ENCODE measurements at places on chromosomes 3 and 15.

GRCh38 chr15:96497951-96498350 lies 167.5 kb downstream of the NR2F2 start:
- H3K4me1 ChIP-seq: no peaks in the 10 kb centered on the region
- H3K4me3 ChIP-seq: no peak overlapping the region
- H3K27me3 ChIP-seq: peaks cover 7% of the 10 kb centered on the region
- no peak for DNase-seq
- no peak overlapping the region for H3K27ac ChIP-seq

DNA sequence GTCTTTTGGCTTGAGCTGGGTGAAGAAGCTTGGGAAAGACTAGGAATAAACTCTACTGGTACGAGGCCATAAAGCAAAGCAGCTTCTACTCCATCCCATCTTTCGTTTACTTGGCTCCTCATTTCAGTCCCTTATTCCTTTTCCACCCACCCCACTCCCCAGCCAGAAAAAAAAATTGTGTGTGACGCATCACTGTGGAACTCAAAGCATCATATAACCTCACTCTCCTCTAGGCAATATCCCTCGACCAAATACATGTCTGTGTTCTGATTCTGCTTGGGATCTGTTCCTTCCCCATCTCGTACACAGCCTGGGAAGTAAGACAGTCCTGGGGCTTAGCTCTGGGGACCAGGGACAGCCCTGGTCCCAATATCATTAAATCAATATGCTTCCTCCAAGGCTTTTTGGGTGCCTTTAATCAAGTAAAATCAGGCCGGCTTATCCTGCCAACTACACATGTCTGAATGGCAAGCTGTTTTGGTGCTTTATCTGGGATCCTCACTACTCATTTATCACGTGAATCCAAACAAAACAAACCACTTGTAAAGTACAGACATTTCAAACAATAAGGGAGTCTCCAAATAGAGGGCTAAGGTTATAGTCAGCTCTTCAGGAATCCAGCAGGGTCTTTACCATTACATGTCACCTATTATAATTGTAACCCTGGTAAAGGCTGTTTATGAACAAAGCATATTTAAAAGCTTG lies 74.9 kb upstream of the ZBED2 start:
- peak; percentile 60 for DNase-seq
- peak overlapping the region; percentile 47 for H3K27ac ChIP-seq
- no peaks in the 10 kb centered on the region for H3K27me3 ChIP-seq
- H3K36me3 ChIP-seq: no peaks in the 10 kb centered on the region

DNA sequence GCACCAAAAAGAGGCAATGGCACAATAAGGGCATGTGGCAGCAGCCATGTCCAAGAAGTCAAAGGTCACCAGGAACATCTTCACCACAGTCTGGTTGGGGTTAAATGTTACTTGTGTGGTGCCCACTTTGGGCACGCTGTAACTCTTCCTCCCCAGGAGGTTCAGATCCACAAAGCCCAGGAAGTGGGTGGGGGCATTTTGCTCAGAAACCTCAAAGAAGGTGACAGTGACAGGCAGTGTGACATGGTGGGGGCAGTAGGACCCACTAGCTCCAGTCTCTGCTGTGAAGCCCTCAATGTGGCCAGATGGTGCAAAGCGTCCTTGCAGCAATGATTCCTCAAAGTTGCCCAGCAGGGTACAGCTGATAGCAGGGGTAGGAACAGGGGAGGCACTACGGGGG lies 5.8 kb downstream of the ZNF80 start:
- no peaks in the 10 kb centered on the region for H3K4me1 ChIP-seq
- no peak overlapping the region for H3K27ac ChIP-seq
- no peak overlapping the region for H3K4me3 ChIP-seq
- no peaks in the 10 kb centered on the region for H3K36me3 ChIP-seq
- no peak for DNase-seq
- H3K27me3 ChIP-seq: no peaks in the 10 kb centered on the region

DNA sequence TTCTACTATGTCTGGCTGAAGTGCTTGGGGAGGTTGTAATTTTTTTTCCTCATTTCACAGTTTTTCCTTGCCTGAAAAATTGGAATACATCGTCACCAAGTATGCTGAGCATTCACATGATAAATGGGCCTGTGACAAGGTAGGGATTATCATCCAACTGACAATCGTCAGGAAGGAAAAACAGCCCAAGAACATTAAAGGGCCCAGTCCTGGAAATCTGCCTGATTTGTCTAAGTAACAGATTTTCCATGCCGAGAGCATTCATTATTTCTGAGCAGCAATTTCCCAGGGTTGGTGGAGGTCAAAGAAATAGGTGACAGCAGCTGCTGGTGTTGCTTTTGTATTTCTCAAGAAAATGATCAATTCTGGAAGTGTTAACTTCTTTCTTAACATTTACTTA lies 226.0 kb upstream of the CHRM5 start:
- no peak overlapping the region for H3K27ac ChIP-seq
- H3K36me3 ChIP-seq: no peaks in the 10 kb centered on the region
- no peak for DNase-seq
- no peaks in the 10 kb centered on the region for H3K4me1 ChIP-seq
- peaks cover 27% of the 10 kb centered on the region for H3K27me3 ChIP-seq

- H3K4me1 ChIP-seq: peaks cover 14% of the 10 kb centered on the region
- no peaks in the 10 kb centered on the region for H3K27me3 ChIP-seq
- H3K36me3 ChIP-seq: no peaks in the 10 kb centered on the region
- peak; percentile 93 for DNase-seq
- peak overlapping the region; percentile 34 for H3K27ac ChIP-seq
Measured at GRCh38 chr3:158918008-158918407, 116.2 kb downstream of the MFSD1 start.

GRCh38 chr15:37893309-37893708 lies 41.1 kb upstream of the TMCO5A start:
- no peak overlapping the region for H3K27ac ChIP-seq
- DNase-seq: no peak
- H3K36me3 ChIP-seq: no peaks in the 10 kb centered on the region
- no peak overlapping the region for H3K4me3 ChIP-seq
- no peaks in the 10 kb centered on the region for H3K27me3 ChIP-seq
- peaks cover 19% of the 10 kb centered on the region for H3K4me1 ChIP-seq

DNA sequence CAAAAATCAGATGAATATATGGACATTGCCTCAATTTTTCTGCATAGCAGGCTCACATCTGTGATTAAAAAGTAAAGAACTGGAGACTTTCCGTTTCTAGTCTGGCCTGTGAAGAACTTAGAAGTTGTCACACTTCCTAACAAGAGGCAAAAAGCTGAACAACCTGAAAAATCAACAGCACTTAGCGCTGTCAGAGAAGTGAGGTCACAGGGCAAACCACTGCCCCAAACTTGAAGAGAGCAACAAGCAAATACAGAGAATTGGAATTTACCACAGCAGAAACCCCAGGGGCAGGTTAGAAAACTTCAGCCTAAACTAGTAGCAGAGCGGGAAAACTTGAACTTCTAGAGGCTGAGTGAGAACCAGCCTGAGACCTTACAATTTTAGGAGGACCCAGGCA lies 38.9 kb downstream of the CCDC54 start:
- no peak overlapping the region for H3K4me3 ChIP-seq
- no peak overlapping the region for H3K27ac ChIP-seq
- DNase-seq: no peak
- peaks cover 29% of the 10 kb centered on the region for H3K4me1 ChIP-seq
- H3K36me3 ChIP-seq: no peaks in the 10 kb centered on the region

DNA sequence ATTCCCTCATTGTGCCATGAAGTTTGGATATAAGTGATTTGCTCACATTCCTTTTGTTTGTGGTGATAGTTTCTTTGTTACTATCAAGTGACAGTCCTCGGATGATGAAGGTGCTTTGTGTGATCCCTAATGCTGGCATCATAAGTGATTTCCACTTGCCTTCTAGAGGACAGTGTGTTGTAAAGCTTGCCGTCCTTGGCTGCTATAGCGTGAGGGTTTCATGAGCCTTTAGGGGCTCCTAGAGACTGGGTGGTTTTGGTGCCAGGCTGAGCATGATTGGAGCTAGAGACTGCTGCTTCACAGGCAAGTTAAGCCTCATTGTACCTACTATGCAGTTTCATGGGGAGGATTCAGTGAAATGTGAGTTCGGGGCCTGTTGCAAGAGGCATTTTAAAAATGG lies 12.4 kb downstream of the SNRK start:
- peaks cover 10% of the 10 kb centered on the region for H3K4me1 ChIP-seq
- H3K27ac ChIP-seq: no peak overlapping the region
- no peak overlapping the region for H3K4me3 ChIP-seq
- peaks cover 10% of the 10 kb centered on the region for H3K36me3 ChIP-seq
- no peak for DNase-seq
- H3K27me3 ChIP-seq: no peaks in the 10 kb centered on the region

GRCh38 chr15:64580696-64581407 lies 120.5 kb downstream of the ZNF609 start:
- no peaks in the 10 kb centered on the region for H3K27me3 ChIP-seq
- H3K4me1 ChIP-seq: peaks cover 6% of the 10 kb centered on the region
- H3K36me3 ChIP-seq: no peaks in the 10 kb centered on the region
- no peak overlapping the region for H3K27ac ChIP-seq
- no peak overlapping the region for H3K4me3 ChIP-seq
- no peak for DNase-seq

DNA sequence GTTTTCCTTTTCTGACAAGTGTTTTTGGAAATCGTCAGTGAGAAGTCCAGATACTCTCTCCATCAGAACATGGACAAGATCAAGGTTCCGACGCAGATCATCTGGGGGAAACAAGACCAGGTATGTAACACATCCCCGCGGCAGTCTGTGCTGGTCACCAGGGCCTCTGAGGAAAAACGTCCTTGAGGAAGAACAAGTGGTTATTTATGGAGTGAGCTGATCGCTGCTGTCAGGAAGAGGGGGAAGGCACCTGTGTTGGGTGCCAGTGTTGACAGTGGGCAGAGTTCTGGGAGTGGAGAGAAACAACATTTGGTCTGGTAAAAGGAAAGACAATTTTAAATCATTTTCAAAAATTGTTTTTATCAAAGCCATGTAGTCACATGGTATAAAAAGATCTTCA lies 20.7 kb upstream of the RPP14 start:
- H3K4me3 ChIP-seq: no peak overlapping the region
- DNase-seq: no peak
- no peaks in the 10 kb centered on the region for H3K27me3 ChIP-seq
- H3K36me3 ChIP-seq: no peaks in the 10 kb centered on the region

GRCh38 chr15:84874981-84875699 lies 9.3 kb upstream of the SLC28A1 start:
- H3K27ac ChIP-seq: no peak overlapping the region
- no peaks in the 10 kb centered on the region for H3K36me3 ChIP-seq
- H3K4me3 ChIP-seq: no peak overlapping the region
- DNase-seq: no peak
- H3K27me3 ChIP-seq: no peaks in the 10 kb centered on the region

DNA sequence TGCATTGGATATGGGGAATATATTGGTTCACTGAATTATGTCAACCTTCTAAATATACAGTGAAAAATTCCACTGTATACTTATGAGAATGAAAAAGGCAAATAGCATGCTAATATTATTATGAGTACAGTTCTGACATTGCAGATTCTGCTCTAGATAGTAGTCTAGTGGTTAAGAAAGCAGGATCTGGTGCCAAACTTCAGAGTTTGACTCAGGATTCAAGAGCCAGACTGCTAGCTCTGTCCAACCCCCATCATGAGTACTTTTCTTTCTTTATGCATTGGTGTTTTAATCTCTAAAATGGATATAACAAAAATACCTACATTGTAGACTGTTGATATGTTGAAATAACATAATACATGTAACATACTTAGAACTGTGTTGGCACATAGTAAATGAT lies 57.3 kb upstream of the PLSCR4 start:
- peaks cover 37% of the 10 kb centered on the region for H3K4me1 ChIP-seq
- no peaks in the 10 kb centered on the region for H3K27me3 ChIP-seq
- H3K4me3 ChIP-seq: peak overlapping the region; percentile 40
- no peaks in the 10 kb centered on the region for H3K36me3 ChIP-seq
- DNase-seq: peak; percentile 92

DNA sequence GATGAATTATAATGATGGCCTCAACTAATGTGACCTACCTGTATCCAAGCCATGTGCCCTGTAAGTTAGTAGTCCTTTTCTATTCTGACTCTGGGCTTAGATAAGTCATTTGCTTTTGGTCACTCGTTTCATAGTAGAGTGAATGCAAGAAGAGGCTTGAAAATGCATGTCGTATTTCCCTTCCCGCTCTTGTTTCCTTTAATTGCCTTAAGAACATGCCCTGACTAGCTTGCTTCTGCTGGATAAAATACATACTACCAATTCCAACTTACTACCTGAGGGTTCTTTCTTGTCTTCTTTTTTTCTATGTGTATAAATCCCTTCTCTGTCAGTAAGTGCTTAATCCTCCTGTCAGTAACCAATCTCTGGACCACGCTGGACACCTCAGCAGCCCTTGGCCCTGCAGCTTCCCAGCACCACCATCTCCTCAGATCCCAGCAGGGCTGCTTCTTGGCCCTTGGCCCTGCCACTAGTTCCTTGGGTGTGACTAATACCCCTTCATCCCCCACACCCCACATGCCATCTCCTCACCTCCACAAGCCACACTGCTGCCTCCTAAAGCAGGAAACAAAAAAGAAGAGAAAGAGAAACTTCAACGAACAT lies 771.7 kb downstream of the IGSF11 start:
- no peaks in the 10 kb centered on the region for H3K27me3 ChIP-seq
- no peak overlapping the region for H3K27ac ChIP-seq
- no peaks in the 10 kb centered on the region for H3K4me1 ChIP-seq
- DNase-seq: no peak

GRCh38 chr3:195582947-195583346 lies 793 bp downstream of the APOD start:
- H3K27ac ChIP-seq: no peak overlapping the region
- peaks cover 18% of the 10 kb centered on the region for H3K4me1 ChIP-seq
- DNase-seq: no peak

DNA sequence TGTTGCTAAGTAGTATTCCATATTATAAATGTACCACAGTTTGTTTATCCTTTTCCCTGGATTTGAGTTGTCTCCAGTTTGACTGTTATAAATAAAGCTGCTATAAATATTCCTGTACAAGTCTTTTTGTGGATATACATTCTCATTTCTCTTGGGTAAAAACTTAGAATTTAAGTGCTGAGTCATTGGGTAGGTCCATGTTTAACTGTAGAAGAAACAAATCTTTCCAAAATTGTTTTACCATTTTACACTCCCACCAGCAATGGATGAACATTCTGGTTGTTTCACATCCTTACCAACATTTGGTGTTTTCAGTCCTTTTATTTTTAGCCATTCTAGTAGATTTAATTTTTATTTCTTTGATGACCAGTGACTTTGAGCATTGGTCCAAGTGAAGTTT lies 74.0 kb upstream of the TNFAIP8L3 start:
- H3K36me3 ChIP-seq: no peaks in the 10 kb centered on the region
- DNase-seq: no peak
- H3K4me3 ChIP-seq: no peak overlapping the region
- H3K4me1 ChIP-seq: peaks cover 12% of the 10 kb centered on the region
- no peaks in the 10 kb centered on the region for H3K27me3 ChIP-seq
- H3K27ac ChIP-seq: no peak overlapping the region

All from GM23248 (cell line).